ENCODE measurements at places on chromosomes 5 and 9. TPM values are rescaled to one million over a fixed set of nuclear protein-coding genes. Genes with fewer than 3 reads are reported as not detected.
A peak's percentile ranks its signal among the peaks of the same experiment; 100 is the strongest.

DNA sequence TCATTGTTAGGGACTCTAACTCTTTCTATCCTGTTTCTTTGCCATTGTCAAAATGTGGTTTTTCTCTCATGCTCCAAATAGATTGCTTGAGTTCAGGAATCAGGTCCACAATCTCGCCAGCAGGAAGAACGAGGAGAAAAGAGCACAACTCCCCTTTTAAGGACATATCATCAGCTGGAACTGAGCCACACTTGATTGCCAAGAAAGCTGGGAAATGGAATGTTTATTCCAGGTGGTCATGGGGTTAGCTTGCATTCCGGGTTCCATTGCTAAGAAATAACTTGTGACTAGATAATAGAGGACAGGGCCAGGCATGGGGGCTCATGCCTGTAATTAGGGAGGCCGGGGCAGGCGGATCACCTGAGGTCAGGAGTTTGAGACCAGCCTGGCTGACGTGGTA is 32.4 kb upstream of the C9orf57 start:
- no peaks in the 10 kb centered on the region for H3K36me3 ChIP-seq
- no peak overlapping the region for H3K4me3 ChIP-seq
- no peaks in the 10 kb centered on the region for H3K27me3 ChIP-seq
- no peak overlapping the region for H3K27ac ChIP-seq

GRCh38 chr9:113409883-113410206 is 630 bp downstream of the POLE3 start:
- peaks cover 3% of the 10 kb centered on the region for H3K4me1 ChIP-seq
- peak overlapping the region; percentile 78 for H3K4me3 ChIP-seq
- no peak for DNase-seq
- H3K27ac ChIP-seq = peak overlapping the region; percentile 94
- H3K36me3 ChIP-seq = peaks cover 3% of the 10 kb centered on the region

DNA sequence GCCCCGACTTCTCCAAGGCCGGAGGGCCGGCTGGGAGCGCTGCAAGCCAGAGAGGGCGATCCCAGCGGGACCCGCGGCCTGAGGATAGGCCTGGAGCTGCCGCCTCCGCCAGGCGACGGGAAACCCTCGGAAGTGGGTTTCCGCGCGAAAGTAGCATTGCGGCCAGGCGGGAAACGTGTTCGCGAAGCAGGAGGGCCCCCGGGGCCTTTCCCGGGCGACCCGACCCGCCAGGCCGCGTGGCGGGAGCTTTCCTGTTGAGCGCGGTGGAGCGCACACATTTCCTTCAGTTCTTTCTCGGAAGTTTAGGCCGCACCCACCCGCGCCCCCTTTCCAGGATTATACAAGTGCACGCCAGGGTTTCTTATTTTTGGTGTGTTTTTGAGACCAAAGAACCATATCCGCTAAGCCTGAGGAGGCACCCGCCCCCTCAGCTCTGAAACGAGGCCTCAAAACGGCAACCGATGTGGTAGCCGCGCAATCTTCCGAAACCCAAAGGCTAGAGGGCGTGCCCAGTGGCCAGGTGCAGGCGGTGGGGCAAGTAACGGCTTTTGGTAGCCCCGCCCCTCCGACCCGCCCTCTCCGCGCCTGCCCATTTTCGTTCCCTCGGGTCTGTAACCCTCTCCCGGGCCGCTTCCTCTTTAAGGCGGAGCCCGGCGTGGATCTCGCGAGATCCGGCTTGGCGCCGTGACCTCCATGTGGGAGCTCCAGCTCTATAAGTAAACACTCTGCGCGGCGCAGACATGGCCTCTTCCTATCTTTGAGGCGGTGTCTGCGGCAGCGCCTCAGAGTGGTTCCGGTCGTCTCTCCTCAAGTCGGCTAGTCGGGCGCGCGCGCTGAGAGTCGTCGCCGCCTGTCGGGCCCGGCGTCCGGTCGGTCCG is at the start of gene UHRF2:
Gene UHRF2 (plus strand): TSS at position 713 of the 878 bp plus-strand sequence. CDS start 292 bp downstream, outside the sequence.
- peak within 1 kb of the TSS; percentile 83 for H3K4me3 ChIP-seq
- peak; percentile 97 for DNase-seq
- H3K27ac ChIP-seq = peak within 1 kb of the TSS; percentile 83
- H3K36me3 ChIP-seq = peaks cover 2% of the 10 kb centered on the region

- H3K4me3 ChIP-seq = no peak overlapping the region
- H3K4me1 ChIP-seq = no peaks in the 10 kb centered on the region
- DNase-seq = peak; percentile 40
- no peaks in the 10 kb centered on the region for H3K27me3 ChIP-seq
These were observed 52.2 kb downstream of the ABHD17B start for GRCh38 chr9:71858812-71859211.

DNA sequence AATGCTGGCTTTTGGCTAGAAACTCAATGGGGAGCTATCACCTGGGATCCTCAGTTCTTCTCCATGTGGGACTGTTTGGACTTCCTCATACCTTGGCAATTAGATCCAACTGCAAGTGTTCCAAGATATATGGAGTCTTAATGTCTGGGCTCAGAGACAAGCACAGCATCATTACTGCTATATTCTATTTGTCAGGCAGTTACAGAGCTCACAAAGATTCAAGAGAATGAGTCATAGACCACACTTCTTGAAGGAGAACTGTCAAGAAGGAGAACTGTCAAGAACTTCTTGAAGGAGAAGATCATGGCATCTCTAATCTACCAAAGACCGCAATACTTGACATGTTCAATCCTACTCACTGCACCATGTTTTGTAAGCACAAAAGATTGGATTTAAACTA is 106.8 kb upstream of the NREP start:
- H3K27me3 ChIP-seq = no peaks in the 10 kb centered on the region
- no peak overlapping the region for H3K4me3 ChIP-seq
- peak; percentile 56 for DNase-seq
- peaks cover 5% of the 10 kb centered on the region for H3K4me1 ChIP-seq
- H3K36me3 ChIP-seq = no peaks in the 10 kb centered on the region

- no peak for DNase-seq
- no peaks in the 10 kb centered on the region for H3K36me3 ChIP-seq
- H3K27me3 ChIP-seq = no peaks in the 10 kb centered on the region
- H3K27ac ChIP-seq = no peak overlapping the region
- H3K4me3 ChIP-seq = no peak overlapping the region
These were observed 216.8 kb upstream of the RFX3 start for GRCh38 chr9:3742586-3742985.

- no peaks in the 10 kb centered on the region for H3K36me3 ChIP-seq
- peak; percentile 26 for DNase-seq
- no peaks in the 10 kb centered on the region for H3K4me1 ChIP-seq
- no peak overlapping the region for H3K4me3 ChIP-seq
These were observed 481.1 kb upstream of the ZNF608 start for GRCh38 chr5:125227333-125228095.

DNA sequence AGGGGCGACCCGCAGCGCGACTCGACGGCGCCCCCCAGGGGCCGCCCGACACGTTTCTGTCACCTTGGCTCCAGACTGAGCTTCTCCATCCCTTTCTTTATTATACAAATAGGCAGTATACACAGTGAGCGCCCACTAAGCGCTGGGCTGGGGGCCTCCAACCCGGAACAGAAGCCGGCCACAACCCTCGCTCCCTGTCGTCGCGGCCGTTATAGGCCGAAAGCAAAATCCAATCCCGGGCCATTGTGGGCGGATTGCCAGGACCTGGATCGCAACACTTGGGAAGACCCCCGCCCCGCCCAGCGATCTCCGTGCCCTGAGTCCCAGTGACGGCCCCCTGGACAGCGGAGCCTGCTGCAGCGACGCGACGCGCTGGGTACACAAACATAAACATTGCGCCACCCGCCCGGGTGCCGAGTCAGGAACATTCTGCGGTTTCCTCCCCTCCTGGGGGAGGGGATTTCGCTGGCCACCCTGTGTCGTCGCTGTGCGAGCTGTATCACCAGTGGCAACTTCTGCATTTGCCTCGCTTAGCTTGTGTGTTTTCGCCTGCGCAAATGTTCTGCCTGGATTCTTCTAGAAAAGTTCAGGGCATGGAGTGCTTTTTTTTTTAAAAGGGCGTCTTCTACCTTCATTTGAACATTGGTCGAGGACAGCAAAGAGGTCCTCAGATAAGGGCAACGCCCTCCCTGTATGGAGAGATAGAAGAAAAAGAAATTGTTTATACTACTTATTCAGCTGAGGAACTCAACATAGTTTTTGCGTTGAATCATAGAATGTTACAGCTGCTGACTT is 1.3 kb upstream of the DUSP1 start:
- peaks cover 26% of the 10 kb centered on the region for H3K36me3 ChIP-seq
- DNase-seq = peak; percentile 95
- H3K27ac ChIP-seq = peak overlapping the region; percentile 98

The PCDHA2 gene
- polyA plus RNA-seq = not detected

The SCGB3A2 gene
- polyA plus RNA-seq = not detected

The PHYHD1 gene
- 10.0 TPM for polyA plus RNA-seq

The CFAP157 gene
- polyA plus RNA-seq = not detected
